Non-pigmented ciliary epithelial cell (primary cell): ENCODE measurements at places on chromosomes 3 and 15.
A peak's percentile ranks its signal among the peaks of the same experiment; 100 is the strongest.

- DNase-seq, result no peak
Observed at GRCh38 chr3:13470894-13471574, 9.1 kb upstream of the HDAC11 start.

GRCh38 chr15:41396111-41396510, 6.2 kb downstream of the NDUFAF1 start:
- DNase-seq, result no peak

- no peak for DNase-seq
Observed at GRCh38 chr3:160374472-160374871, 24.6 kb downstream of the IFT80 start.

- no peak for DNase-seq
Observed at GRCh38 chr3:23519314-23520208, 286.2 kb upstream of the UBE2E1 start.

DNA sequence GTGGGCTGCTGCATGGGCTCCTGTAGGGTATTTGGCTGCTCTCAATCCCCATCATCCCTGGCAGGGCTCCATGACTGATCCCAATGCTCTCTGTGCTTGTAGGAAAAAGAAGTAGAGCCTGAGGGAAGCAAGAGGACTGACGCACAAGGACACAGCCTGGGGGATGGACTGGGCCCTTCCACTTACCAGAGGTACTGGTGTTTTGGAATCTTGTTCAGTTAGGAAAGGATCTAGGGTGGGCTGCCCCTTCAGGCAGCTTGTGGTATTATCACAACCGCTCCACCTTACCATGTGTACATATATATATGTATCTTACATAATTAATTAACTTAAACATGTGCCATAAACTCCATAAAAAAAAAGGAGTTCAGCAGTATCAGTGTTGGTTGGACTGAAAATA, 1.3 kb downstream of the SLC28A2 start:
- no peak for DNase-seq

- DNase-seq, result peak; percentile 97
Observed at GRCh38 chr3:140629357-140630137, 48.3 kb upstream of the TRIM42 start.

DNA sequence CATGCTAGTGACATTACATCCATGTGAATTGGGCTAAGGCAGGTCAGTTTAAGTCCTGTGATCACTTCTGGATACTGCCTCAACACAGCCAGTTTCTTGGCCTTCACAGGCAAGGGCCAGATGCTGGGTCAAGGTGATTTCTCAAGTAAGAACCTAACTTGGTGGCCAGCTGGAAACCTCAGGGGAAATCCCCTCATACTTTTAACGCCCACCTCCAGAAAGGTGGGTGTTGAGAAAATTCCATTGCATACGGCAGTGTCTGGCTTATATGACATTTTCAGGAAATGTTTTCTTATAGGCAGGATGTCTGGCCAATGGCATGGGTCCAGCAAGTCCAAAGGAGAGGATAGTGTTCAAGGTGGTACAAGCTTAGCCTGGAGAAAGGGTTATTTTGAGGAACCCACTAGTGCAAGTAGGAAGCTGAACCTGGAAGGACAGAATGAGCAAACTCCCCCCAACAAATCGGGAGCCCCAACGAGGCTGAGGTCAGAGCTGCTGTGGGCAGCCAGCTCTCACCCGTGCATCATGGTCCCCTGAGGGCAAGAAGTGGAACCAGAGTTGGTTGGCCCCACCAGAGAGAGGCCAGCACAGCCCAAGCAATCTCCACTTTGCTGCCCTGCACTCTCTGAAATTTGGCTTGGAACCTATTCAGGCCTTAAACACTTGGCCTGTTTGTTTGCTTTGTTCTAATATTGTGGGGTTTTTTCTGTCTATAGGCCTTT, 135.4 kb downstream of the PDE8A start:
- DNase-seq, result no peak

GRCh38 chr15:72382146-72382545, 6.3 kb upstream of the HEXA start:
- no peak for DNase-seq

DNA sequence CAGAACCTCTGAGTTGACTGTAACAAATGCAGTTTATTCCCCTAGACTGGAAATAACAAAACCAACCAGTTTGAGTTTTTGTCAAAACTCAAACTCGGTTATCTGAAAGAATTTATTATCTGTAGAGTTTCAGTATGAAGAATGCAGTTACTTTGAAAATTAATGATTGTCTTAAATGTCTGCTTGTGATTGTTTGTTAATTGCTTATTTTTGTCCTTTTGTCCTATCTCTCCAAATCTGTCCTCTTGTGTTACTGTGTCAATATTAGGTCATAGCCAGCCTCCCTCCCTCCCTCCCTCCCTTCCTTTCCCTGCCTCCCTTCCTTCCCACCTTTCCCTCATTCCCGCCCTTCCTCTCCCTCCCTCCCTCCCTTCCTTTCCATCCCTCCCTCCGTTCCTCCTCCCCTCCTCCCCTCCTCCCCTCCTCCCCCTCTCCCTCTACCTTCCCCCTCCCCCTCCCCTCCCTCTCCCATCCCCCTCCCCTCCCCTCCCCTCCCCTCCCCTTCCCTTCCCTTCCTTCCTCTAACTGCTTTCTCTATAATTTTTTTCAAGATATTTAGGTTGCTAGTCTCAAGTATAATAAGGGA, 153.5 kb downstream of the FNDC3B start:
- no peak for DNase-seq

GRCh38 chr15:85500060-85500708, 119.8 kb downstream of the AKAP13 start:
- no peak for DNase-seq

DNA sequence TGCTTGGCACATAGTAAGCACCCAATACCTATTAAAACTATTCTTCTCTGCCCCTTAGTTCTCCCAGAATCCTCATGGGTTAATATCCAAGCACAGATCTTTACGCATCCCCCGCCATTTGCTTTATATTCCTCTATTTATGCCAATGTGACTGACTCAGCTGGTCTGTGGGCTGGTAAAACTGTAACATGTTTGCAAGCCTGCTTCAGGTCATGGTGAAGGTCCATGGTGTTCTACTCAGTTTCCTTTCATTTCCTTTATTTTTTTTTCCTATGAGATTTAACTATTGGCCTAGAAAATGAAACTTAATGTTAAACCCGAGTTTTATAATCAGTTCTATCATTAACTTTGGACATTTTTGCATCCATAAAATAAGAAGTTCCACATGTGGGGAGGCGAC, 47.0 kb downstream of the FRMD4B start:
- no peak for DNase-seq

- DNase-seq, result no peak
Observed at GRCh38 chr15:84006421-84006820, 229.2 kb upstream of the GOLGA6L4 start.

GRCh38 chr15:79682285-79682684, 214.5 kb downstream of the MTHFS start:
- DNase-seq, result peak; percentile 67

DNA sequence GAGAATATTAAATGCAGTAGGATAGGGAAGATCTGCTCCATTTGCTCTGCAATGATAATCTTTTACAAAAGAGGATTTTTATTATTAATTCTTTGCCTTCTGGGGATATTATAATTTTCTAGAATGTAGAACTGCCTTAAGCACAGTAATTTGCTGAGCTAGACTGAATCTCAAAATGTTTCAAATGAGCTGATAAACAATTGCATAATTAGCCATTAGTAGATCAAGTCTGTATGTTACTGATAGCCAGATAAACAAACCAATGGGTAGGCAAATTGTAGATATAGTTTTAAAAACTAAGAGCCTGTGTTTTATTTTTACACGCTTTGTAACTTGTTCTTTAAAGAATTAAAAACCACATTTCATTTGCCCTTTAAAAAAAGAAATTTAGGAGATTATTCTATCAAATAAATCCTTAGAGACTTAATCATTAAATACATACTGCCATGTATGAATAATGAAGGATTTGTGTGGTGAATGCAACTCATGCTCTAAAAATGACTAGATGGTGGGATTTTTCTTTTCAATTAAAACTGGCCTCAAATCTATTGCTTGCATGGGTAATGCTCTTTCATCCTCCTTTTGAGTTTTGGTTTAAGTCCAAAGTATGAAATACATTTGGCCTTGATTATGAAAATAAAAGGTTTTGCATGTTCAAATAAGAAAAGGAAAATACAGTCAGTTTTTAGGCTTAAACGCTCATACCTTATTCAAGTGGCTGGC, 32.6 kb upstream of the NANOGP8 start:
- DNase-seq, result no peak

DNA sequence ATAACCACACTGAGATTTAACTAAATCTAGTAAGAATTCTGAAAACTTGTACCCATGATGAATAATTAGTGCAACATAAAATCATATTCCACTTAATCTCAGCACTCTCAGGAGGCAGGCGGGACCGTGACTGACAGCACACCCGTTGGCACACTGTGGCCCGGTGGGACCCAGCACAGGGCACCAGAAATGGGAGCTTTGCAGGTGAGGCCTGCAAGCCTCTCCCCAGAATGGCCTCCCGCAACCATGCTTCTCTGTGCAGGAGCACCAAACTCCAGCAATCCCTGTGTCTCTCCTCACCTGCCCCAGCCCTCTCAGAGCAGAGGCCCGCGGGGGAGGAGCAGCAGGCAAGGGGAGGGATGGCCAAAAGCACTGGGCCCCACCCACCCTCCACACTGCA, 31.5 kb upstream of the OCA2 start:
- no peak for DNase-seq

GRCh38 chr3:172106989-172107388, 67.6 kb downstream of the FNDC3B start:
- no peak for DNase-seq

DNA sequence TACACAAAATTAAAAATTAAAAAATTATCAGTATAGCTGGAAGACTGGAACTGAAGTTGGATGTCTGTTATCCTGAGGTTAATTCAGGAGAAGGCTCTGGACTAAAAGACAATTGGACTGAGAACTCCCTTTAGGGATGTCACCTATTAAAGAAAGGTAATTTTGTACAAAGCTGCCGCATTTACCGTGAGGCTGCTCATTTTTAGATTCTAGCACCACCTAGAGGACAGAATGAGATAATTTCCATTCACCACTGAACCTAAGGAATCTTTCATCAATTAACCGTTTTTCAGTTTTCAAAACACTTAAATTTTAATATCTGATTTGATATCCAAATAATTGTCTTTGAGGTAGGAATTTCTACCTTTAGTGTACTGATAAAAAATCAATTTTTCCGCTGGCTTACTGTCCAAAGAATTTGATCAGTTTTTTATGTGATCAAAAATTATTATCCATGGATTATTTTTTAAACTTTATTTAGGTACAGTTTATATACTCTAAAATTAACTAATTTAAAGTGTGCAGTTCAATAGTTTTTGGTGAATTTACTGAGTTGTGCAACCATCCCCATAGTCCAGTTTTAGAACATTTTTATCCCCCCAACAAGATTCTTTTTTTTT, 106.7 kb upstream of the TNIK start:
- no peak for DNase-seq

DNA sequence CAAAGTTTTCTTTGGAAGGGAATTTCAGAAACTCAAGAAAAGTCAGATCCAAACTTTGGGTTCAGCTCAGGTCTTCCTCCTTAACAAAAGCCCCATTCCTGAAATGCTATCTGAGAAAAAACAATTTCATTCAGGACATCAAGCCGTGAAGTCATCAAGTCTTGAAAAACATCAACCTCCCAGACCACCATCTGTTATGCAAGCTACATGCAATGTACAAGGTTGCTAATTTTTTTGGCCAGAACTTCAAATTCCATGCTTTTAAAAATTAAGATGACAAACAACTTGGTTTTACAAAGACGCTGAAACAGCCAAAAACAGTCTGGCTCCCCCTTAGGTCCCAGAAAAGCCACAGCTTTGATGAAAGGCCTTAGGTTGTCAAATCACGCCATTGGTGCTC, 53.9 kb upstream of the WNT5A start:
- DNase-seq, result no peak

DNA sequence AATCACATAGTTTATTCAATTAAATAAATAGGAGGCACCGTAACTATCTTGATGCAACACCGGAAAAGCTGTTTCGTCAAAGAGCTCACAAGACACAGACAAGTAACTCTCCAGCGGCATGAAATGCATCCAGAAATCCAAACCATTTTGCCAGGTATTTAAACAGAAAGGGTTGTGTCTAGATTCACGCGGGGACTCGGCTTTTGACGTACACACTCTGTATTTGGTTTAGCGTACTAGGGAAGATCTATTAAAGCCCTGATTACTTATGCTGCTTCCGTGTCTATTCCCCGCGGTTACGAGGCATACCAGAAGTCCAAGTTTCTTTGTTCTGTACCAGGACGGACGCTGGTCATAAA, 718 bp downstream of the BNIP2 start:
- no peak for DNase-seq

GRCh38 chr3:23666818-23667217, 138.9 kb upstream of the UBE2E1 start:
- no peak for DNase-seq

- no peak for DNase-seq
Observed at GRCh38 chr3:170320461-170321121, 36.9 kb upstream of the SKIL start.

- no peak for DNase-seq
Observed at GRCh38 chr3:156431334-156432124, 123.4 kb downstream of the SSR3 start.

DNA sequence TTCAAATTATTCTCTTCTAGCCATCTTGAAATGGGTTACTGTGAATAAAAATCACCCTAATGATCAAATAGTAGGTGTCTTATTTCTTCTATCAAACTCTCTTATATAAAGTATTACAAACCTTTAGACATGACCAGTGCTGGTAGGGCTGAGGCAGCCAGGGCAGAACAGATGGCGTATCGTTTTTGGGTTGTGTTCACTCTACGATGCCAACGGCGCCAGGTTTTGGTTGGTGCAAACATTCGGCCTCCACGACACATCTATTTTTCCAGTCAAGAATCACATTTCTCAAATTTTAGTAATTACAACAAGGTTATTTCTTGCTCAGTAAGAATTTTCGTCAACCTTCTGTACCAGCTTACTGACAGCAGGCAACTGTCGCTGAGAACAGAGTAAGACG, 2.2 kb downstream of the RPL4 start:
- no peak for DNase-seq

GRCh38 chr15:51237816-51238215, 100.6 kb downstream of the CYP19A1 start:
- no peak for DNase-seq

- no peak for DNase-seq
Observed at GRCh38 chr15:64502151-64502550, 41.8 kb downstream of the ZNF609 start.

- no peak for DNase-seq
Observed at GRCh38 chr15:92899601-92899947, 550 bp upstream of the CHD2 start.

GRCh38 chr3:12447075-12447474, 37.2 kb upstream of the TSEN2 start:
- DNase-seq, result no peak

GRCh38 chr3:71843071-71843470, 58.1 kb upstream of the PROK2 start:
- no peak for DNase-seq

DNA sequence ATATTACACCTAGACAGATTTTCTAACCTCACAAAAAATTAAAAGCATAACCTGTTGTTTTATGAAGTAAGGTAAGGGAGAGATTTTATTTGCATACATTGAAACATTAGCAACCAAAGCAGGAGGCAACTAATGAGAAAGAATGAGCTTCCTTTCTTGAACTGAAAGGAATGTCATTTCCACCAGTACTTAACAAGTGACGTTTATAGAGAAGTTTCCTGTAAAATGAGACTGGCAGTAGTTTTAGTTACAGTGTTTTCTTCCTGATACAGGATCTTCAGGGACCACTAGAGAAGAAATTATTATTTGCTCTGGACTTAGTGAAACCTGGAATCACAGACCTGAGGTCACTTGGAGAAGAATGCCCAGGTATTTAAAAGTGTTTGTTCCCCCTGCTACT, 27.4 kb upstream of the FRMD5 start:
- no peak for DNase-seq

GRCh38 chr3:123448536-123449101, at the start of gene ADCY5:
Gene ADCY5 (minus strand): TSS chr3:123449090. CDS start chr3:123448545, 545 bp downstream.
- DNase-seq, result no peak
